ENCODE measurements at places on chromosomes 12 and 14. TPM values are rescaled to one million over a fixed set of nuclear protein-coding genes. Genes with fewer than 3 reads are reported as not detected.

TM7SF3 gene
- 53.5 TPM for total RNA-seq

DNA sequence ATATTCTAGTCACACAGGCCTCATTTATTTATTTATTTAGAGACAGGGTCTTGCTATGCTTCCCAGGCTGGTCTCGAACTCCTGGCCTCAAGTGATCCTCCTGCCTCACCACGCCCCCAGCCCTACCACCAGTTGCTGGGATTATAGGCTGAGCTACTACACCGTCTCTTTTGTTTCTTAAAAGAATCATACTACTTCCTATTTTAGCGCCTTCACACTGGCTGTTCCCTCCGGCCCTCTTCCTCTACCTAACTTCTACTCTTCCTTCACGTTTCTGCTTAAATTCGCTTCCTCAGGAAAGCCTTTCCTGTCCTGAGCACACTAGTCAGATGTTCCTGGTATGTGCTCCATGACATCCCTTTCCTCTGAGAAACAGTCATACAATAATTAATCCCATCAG, 6.4 kb upstream of the MRPL42 start:
- DNase-seq, result no peak

DNA sequence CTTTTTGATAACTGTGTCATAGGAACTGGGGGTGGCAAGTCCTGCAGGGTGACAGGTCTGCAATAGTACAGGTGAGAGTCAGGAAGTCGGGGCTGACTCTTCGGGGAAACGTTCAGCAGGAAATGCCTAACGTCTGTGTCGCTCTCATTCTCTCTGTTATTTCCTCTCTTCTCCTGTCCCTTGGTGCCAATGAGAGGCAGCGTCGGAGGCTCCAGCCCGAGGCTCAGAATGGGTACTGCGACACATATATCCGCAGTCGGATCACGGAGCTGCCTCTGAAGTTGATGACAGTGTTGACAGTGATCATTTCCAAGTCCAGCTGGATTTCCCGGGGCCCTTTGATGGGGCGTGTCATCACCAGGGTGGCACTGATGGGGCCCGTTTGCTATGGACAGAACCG, 2.7 kb upstream of the TC2N start:
- no peak for DNase-seq

DNA sequence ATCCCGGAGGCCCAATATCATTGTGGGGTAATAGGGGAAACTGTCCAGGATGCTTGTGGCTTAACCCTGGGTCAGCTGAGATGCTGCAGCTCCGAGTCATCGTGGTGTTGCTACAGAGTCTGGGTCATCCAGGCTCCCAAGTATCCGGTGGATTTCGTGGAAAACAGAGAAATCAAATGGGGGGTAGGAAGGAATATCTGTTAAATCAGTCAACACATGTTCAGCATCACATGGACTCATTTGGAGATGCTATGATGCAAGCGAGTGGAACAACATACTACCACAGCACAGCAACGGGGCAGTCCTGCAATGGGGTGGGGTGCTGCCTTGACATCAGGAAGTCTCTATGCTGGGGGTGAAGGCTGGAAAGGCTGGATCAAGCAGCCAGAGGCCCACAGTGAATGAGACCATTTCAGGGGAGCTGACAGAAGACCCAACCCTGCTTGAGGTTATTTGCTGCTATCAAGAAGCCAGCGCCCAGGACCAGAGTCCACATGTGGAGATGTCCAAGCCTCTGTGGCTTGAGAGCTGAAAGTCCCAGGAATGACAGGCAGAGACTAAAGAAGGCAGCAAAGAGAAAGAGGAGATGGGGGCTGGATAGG, 22.9 kb downstream of the VDR start:
- no peak for DNase-seq

DNA sequence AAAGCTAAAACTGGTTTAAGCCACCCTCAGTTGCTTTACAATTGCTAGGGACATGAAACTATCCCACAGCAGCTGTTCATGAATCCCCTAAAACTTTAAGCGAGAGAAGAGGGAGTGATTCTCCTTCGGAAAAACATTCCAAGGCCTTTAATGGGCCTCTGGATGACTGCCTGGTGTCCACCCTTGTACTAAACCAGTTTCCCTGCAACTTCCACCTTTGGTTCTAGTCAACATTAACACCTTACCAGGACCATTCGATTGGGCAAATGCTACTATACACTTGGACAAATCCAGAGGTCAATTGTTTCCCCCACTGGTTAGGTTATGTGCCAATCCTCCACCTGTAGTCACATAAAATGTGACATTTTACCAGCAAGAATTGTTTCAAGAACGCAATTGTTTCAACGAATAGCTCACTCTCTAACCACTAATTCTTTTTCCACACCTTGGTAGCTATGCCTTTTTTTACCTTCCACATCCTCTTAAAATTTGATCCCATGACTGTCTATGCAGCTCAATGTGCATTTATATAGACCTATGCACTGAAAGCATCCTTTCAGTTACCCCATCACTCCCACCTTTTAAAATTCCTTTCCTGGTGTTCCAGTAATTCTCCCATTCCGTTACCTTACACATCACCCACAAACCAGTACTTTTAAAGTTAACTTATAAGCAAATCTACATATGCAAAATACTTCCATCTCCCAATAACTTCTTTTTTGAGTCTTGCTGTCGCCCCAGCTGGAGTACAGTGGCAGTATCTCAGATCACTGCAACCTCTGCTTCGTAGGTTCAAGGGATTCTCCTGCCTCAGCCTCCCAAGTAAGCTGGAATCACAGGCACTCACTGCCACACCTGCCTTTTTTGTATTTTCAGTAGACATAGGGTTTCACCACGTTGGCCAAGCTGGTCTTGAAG, 3.6 kb downstream of the UBC start:
- DNase-seq, result no peak

Data from A673 (cell line).